ENCODE measurements at places on chromosomes 3 and 15.

DNA sequence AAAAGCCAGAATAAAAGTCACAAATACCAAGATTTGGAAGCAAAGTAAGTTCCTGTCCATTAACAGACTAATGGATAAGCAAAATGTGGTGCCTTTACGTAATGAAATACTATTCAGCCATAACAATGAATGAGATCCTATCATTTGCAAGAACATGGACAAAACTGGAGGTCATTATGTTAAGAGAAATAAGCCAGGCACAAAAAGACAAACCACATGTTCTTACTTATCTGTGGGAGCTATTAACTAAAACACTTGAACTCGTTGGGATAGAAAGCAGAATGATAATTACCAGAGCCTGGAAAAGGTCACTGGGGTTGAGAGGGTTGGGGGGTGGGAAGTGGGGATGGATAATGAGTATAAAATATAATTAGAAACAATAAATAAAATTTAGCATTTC is 1015.9 kb downstream of the OTOL1 start:
- DNase-seq: no peak

- no peak for DNase-seq
Observed at GRCh38 chr3:139127101-139127500, 82.4 kb upstream of the PRR23C start.

GRCh38 chr3:171357721-171358120 is 102.5 kb downstream of the TNIK start:
- no peak for DNase-seq

DNA sequence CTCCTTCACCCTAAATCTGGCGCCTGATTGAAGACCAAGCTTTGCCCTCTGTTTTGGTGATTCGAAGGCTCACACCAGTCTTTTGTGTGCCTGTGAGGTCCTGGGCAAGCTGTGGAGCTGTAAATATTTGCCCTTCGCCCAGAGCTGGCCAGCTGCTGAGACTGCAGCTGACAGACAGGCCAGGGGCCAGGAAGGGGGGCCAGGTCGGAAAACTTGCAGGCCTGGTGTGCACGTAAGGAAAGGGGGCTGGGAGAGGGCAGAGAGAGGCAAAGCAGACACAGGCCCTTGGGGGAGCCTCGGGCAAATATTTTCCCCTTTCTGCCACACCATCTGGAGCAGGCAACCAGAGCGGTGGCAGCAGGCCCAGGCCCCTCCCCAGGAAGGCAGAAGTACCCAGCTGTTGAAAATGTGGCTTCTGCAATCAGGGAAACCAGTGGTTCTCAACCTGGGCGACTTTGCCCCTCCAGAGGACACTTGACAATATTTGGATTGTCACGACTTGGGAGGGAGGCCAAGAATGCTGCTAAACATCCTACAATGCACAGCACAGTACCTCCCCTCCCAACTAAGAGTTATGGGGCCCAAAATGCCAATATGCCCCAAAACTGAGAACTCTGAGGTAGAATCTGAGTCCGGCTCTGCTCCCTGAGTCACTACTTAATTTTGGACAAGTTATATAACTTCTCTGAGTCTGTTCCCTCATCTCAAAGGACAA is 2.5 kb downstream of the PDZRN3 start:
- DNase-seq: no peak

DNA sequence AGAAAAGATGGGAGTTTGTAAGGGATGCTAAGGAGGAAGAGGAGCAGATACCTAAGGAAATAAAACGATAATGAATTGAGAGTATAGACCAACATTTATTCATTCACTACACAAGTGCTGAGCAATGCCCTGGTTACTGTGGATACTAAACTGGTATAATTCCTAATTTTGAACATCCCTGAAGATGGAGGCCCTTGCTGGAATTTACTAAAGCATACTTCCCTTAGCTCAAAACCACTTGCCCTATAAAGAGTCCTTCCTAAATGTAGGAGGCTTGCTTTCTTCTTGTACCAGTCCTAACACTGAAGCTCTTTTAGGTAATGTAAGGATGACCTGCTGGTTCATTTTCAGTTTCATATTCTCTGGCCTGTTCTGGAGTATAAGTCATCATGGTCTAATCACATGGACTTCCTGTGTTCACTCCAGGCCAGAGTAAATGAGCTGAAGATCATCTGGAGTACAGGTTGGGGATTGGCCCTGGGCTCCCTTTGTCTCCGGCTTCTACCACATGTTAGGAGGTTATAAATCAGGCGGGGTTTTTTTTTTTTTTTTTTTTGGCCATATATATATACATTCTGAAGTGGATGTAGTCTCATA is 40.1 kb upstream of the MTMR10 start:
- no peak for DNase-seq

GRCh38 chr3:142894493-142894892 is 5.6 kb upstream of the PCOLCE2 start:
- DNase-seq: no peak

DNA sequence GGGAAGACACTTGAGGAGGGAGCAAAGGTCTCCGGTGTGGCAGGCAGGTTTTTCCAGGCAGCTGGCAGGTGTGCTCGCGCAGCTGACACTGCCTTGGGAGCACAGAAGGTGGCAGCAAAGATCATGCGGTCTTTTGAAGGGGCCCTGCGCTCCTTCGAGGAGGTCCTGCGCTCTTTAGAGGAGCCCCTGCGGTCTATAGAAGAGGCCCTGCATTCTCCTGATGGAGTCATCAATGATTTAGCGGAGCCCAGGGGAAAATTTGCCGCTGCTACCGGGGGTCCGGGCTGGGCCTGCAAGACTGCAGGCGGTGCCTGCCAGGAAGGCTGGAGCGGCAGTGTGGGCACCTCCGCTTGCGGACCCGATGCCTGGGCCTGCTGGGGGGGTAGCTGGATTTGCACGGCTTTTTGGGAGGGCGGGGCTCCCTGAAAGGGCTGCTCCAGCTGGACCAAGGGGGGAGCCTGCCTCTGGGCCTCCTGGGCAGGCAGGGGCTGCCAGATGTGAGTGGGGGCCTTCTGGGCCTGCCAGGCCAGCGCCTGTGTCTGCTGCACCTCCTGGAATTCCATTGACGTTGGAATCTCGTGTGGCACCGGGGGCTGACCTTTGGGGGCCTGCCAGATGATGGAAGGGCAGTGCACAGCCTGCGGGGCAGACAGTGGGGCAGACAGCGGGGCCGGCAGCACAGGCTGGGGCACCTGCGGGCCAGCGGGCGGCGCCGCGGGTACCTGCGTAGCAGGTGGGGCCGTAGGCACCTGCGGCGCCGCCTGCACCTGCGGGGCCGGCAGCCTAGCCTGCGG is 2.1 kb downstream of the MAGEL2 start:
- DNase-seq: no peak
